NCI-H1436 treated with DMSO at 0.1 percent for 48 hours (cell line): ENCODE measurements at places on chromosomes 5 and 9.

DNA sequence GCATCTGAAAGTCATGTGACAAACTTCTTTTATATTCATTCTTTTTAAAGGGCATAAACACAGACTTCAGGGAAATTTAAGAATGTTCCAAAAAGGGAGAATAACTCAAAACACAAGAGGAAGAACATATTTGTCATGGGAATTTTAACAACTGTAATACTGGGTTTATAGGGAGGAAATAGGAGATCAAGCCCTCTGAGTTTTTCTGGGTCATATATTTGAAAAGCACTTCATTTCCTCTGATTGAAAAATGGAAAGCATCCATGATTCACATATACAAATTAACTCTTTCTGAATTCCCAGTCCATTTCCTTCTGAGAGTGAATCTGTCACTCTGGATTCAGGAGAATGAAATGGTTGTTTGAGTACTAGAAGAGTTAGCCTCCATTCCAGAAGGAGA lies 26.8 kb downstream of the LURAP1L start:
- no peak for DNase-seq

GRCh38 chr5:159071382-159071781 lies 28.3 kb downstream of the EBF1 start:
- DNase-seq: peak; percentile 85

GRCh38 chr5:134525683-134526482 lies 413 bp downstream of the JADE2 start:
- no peak for DNase-seq

GRCh38 chr9:108184941-108185340 lies 670.8 kb downstream of the ACTL7B start:
- DNase-seq: no peak

- no peak for DNase-seq
Observed at GRCh38 chr5:65120371-65120967, 351.7 kb downstream of the CWC27 start.

GRCh38 chr9:91207729-91208418 lies 153.8 kb downstream of the AUH start:
- no peak for DNase-seq

DNA sequence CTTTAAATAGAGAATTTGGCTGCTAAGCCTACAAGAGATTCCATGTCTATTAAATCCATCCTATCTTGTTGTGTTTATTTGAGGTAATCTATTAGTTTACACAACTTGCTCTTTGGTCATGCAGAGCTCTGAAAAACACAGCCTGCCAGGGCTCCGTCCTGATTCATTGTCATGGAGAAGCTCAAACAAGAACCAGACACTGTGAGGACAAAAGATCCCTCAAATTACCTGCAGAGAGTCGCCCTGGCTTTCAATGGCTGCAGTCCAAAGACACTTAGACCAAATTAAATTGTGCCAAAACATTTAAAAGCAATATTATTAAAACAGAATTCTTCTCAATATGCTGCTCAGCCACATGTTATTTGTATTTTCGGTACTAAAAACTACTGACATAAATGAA lies 60.1 kb downstream of the CDH18 start:
- no peak for DNase-seq

DNA sequence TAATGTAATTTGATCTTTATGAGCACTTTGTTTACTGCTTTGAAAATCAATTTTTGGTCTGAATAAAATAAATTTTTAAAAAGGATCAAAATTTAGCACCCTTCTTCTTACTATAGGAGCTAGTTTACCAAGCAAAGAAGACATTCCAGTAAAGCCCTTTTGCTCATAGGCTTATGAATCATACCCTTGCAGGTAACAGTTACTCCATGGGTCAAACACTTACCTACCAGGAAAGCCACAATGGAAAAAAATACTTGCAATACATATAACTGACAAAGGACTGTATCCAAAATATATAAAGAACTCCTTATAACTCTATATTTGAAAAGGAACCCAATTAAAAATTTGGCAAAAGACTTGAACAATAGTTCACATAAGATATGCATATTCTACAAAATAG lies 66.6 kb downstream of the SHOC1 start:
- no peak for DNase-seq

DNA sequence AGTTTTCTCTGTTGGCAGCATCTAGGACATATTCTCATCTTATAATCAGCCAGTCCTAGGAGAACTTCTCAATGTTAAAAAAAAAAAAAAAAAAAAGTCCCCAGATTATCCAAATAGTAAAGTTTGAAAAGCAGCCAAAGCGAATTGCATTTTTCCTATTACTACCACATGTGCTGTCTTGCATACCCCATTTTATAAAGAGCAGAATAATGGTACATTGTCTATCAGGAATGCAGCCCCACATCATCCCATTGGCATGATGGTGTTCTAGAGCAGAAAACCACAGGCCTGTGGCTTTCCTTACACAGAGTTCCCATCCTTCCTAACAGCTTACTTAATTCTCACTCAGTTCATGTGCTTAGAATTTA lies 381.6 kb downstream of the TMEM38B start:
- DNase-seq: no peak

- no peak for DNase-seq
Observed at GRCh38 chr5:173300389-173301047, 27.7 kb downstream of the STC2 start.

- no peak for DNase-seq
Observed at GRCh38 chr9:36691671-36692070, 119.0 kb downstream of the MELK start.

DNA sequence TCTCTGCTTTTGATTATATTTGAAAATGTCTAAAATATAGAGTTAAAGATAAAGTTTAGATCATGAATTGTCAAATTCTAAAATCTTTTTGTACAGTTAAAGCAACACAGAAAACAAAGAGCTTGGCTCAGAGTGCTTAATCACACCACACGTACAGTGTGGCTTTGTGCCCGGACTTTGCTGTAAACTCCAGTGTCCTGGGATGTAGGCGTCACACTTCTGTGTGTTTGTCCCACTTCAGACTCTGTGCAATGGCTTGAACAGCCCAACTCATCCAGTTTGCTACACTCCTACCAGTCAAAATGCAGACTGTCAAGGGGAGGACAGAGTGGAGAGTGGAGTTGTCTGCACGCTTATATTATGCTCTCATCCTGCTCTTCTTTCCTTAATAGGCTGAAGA lies 45.3 kb downstream of the SMARCA2 start:
- DNase-seq: no peak

GRCh38 chr5:144195448-144195847 lies 24.8 kb downstream of the KCTD16 start:
- DNase-seq: no peak

DNA sequence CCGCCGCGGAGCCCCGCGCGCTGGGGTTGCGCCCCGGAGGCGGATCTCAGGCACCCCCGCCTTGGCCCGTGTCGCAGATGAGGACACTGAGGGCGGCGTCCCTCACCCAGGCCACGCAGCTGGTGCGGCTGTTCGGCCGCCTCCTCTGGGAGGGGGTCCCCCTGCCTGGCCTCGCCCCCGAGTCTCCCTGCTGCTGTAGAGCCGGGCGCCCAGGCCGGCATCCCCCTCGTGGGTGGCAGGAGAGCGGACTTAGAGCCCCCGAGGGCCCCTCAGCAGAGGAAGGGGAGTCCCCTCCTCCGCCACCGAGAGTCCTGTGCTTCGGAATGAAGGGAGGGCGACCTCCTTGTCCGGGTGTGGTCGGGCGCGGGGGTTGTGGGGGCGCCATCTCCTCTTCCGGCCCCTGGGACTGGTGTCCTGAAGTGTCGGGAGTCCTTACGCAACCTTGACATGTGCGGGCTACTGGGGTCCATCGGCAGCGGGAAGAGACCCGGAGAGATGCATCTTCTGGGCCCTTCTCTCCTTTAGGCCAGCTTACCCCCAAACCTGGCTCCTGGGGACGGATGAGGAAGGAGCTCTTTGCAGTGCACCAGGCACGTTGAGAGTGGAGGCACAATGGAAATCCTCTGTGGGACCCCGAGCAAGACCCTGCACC lies 11.7 kb upstream of the EXOSC2 start:
- DNase-seq: no peak
